ENCODE measurements at places on chromosomes 2 and 18.

DNA sequence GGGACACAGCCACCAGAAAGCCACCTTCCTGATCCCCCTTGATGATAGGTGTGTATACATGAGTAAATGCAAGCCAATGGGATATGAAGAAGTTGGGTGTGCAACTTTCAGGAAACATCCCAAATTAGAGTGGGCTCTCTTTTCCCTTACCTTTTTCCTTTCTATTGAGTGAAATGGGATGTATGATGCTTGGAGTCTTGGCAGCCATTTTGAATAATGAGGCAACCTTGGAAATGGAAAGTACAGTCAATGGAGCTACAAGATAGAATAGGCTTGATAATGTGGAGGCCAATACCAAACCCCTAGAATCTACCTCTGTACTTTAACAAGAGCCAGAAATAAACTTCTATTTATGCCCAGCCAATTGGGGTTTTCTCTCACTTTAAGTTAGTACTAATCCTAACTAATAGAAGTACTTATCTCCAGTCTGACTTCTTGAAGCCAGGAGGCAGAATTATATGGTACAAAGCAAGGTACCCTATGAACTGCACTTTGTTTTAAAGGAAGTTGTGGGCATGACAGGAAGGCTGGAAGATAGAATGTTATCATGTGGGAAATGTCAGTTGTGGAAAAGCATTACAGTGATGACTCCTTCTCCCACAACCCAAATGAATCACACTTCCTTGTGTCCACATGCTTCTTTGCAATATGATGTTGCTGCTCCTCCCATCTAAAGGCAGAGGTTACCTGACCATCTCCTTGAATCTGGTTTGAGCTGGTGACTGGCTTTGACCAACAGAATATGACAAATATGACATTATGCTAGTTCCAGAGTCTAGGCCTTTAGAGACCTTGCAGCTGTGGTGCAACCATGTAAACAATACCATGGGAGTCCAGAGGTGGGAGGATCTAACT lies 12.9 kb upstream of the NABP1 start:
- DNase-seq, result no peak

- DNase-seq, result no peak
Measured at GRCh38 chr2:68807821-68808266, 63.4 kb downstream of the BMP10 start.

GRCh38 chr2:237757616-237758015 lies 41.0 kb upstream of the RBM44 start:
- DNase-seq, result no peak

DNA sequence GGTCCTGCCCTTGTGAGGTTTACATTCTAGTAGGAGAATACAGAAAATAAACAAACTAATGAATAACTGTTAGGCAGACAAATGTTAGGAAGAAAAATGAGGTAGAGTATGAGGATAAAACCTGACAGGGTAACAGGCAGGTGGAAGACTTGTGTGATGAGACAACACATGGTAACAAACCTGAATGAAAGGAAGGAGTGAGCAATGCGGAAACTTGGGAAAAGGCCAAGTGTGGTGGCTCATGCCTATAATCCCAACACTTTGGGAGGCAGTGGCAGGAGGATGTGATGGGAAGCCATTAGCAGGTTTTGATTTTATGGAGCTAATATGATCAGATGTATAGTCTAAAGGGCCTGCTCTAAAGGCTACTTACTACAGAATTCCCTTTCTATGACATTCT lies 74.2 kb downstream of the INO80D start:
- no peak for DNase-seq

DNA sequence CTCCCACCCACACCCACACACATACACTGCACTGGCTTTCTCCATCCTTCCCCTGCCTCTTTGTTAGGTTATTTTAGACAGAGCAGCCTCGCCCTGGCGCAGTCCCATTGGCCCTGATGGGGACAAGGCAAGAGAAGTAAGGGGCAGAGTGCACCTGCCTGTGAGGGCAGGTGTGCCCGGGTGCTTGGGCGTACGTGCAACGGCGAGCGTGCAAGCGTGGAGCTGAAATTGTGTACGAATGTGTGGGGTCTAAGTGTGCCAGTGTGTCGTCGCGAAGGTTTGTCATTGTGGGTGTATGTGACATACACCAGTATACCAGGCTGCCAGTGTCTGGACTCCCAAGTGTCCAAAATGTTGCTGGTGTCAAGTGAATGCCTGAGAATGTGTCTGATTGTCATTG lies 544 bp downstream of the LRATD1 start:
- DNase-seq, result peak; percentile 33

DNA sequence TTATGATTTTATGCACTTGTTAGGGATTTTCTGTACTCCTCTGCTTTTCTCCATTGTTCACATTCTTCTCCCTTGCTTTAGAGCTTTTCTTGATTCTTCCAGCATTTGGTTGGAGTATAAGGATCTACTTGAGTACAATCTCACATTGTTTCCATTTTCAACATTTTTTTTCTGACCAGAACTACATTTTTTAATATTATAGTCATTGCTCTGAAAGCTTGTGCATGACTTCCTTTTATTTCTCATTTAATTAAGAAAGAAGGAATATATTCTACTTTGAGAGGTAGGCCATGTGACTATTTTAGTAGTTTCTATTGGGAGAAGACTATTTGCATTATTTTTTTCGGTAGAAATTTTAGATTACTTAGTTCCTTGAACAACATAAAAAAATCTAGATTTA lies 200.4 kb downstream of the TMEM247 start:
- DNase-seq, result no peak

DNA sequence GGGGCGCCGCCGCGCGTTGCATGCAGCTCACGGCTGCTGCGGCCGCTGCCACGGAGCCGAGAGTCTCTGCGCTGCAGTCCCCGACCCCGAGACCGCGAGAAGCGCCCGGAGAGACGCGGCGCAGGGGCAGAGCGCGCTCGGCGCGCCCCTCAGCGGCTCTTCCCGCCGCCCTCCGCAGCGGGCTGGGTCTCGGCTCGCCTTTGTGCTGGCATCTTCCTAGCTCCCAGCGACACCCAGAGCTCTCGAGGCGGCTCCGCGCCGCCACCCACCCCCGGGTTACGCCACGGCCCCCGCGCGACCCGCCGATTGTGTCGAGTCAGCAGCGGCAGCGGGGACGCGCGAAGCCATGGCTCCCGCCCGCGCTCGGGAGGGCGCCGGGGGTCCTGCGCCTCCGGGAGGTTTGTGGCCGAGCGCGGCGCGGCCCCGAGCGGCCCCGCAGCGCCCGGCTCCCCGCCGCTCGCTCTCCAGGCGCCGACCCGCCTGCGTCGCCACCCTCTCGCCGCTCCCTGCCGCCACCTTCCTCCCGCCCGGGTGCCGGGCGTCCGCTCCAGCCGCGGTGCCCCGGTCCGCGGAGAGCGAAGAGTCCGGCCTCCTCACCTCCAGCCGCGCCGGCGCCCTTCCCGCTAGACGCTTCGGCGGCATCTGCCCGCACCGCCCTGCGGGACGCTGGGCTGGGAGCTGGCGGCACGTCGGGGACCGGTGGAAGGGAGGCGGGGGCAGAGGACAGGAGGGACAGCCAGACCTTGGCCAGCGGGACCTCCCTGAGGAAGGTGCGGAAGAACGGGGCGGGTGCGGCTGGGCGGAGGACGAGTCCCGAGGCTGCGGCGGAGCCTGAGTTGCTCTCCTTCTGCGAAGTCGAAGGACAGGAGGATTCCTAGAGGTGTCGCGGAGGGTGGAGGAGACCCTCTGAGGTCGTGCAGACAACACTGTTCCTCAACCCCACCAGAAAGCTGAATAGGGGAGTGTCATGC lies 46.3 kb upstream of the CCDC150 start:
- DNase-seq, result peak; percentile 66

- DNase-seq, result peak; percentile 22
Measured at GRCh38 chr2:237647176-237648015, 20.0 kb downstream of the LRRFIP1 start.

DNA sequence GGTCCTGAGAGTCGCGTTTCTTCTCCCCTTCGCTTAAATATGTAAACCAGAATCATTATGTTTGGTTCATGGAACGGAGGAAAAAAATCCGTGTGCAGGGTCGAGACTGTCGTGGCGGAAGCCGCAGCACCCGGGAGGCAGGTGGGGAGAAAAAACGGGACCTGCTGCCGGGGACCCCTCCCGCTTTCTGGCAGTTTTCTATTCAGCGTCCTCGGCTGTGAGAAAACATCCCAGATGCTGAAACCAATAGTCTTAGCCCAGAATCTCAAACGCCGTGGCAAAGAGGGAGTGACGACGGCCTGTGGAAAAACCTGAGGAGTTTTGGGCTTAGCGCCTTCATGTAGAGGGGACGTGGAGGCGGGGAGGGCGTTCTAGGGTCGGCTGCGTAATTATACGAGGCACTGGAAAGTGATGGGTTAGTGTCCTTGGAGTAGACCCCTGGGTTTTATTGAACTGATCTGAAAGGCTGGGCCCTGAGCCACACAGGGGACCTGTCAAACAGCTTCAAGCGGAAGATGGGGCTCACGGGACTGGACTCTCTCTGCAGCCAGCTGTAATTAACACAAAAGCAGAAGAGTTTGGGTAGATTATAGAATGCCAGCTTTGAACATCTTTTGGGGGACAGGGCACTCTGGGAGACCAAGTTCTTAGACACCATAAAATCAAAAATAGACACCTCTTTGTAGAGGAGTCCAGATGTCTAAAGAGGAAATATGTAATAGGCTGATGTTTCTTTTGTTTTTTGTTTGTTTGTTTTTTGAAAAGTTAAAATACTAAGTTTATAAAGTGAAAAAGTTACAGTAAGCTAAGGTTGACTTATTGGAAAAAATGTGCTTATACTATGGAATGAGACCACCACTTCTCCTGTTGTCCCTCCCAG lies 834 bp upstream of the BUB1 start:
- no peak for DNase-seq

- no peak for DNase-seq
Measured at GRCh38 chr2:232949016-232949415, 64.0 kb downstream of the NGEF start.

DNA sequence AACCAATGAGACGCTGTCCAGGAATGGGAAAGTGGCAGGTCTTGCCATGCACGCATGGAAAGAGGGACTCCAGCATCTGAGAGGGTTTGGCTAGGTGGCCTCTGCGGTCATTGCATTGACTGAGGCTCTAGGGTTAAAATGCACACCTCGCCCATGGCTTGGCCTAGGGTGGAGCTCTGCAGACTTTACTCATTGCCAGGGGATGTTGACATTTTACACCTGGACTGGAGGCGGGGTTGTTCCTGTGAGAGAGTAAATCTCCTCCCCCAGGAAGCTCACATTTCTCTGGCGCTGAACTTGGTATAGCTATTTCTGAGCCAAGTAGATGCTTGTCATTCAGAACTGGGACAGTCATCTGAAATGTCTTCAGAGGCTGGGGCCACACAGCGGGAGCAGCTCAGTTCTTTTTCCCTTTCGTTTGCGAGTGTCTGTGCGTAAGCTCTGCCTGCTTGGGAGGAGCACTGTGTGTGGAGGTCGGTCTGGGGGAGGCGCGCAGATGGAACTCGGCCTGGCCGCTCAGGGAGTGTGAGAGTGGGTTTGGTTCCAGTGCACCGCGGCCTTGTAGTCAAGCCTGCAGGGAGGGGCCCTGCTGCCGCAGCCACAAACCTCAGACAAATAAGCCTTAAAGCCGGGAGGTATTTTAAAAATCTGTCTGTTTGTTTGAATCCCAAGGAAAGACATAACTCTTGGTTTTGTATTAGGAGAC lies 76.5 kb downstream of the LPIN1 start:
- no peak for DNase-seq

GRCh38 chr2:175476948-175477347 lies 295.4 kb upstream of the ATP5MC3 start:
- DNase-seq, result no peak

DNA sequence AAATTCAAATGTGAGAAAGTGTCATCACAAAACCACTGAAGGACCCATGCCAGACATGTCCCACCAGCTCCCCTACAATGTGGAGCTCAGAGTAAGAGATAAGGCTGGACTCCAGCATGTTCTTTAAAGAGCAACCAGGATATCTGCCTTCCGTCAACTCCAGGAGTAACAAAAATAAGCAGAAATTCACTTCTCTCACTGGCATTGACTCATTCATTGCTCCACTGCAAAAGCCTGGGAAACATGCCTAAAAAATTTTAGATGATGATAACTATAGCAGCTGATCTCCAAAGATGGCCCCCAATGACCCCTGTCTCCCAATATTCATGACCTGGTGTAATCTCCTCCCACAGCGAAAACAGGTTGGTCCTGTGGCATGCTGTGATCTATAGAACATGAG lies 314.5 kb downstream of the NCKAP5 start:
- DNase-seq, result no peak

DNA sequence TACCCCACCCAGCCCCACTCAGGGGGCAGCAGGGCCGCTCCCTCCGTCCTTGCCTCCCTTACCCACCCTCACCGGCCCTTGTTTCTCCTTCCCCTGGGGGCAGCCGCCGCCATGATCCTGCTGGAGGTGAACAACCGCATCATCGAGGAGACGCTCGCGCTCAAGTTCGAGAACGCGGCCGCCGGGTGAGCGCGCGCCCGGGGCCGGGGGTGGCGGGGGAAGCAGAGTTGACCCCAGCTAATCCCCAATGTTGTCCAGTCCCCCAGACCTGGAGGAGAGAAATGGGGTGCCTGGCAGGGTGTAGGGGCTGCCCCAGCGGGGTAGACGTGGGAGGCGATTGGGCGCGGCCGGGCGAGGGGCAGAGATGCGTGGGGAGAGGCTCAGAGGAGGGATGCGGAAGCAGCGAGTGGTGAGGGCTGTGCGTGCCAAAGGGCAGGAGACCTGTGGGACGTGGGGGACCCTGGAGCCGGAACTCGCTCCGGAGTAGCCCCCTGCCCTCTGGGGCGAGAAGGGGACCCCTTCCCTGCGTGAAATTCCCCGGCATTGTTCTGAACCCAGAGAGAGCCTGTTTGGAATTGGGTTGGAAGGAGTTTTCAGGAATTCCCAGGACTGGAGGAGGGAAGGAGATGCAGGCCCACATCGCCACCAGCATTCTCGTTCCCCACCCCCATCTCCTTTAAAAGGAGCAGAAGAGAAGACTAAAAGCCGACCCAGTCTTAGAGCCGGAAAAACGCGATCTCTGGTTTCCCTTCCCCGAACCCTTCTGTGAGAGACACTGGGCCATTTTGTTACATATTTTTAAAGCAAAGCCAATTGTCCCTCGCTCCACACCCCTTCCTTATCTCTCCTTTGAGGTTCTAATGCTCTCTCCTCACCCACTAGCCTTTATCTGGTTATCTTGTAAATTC lies 625 bp downstream of the ARPC2 start:
- DNase-seq, result peak; percentile 36

GRCh38 chr2:142058149-142058548 lies 72.7 kb downstream of the LRP1B start:
- no peak for DNase-seq

- DNase-seq, result no peak
Measured at GRCh38 chr2:64323197-64323596, 130.8 kb upstream of the LGALSL start.

- no peak for DNase-seq
Measured at GRCh38 chr2:220940646-220941045, 631.5 kb downstream of the EPHA4 start.

Data from H9 (cell line).